ENCODE measurements at places on chromosomes 1 and 21. TPM values are rescaled to one million over a fixed set of nuclear protein-coding genes. Genes with fewer than 3 reads are reported as not detected.

C1orf226 gene
- 0.22 TPM for total RNA-seq

BTBD19 gene
- 6.5 TPM for total RNA-seq

MIXL1 gene
- total RNA-seq = not detected

CTSS gene
- 69.3 TPM for total RNA-seq

SLC41A1 gene
- total RNA-seq = 29.0 TPM
